GM12864 (cell line): ENCODE measurements at places on chromosomes 13 and 19.

DNA sequence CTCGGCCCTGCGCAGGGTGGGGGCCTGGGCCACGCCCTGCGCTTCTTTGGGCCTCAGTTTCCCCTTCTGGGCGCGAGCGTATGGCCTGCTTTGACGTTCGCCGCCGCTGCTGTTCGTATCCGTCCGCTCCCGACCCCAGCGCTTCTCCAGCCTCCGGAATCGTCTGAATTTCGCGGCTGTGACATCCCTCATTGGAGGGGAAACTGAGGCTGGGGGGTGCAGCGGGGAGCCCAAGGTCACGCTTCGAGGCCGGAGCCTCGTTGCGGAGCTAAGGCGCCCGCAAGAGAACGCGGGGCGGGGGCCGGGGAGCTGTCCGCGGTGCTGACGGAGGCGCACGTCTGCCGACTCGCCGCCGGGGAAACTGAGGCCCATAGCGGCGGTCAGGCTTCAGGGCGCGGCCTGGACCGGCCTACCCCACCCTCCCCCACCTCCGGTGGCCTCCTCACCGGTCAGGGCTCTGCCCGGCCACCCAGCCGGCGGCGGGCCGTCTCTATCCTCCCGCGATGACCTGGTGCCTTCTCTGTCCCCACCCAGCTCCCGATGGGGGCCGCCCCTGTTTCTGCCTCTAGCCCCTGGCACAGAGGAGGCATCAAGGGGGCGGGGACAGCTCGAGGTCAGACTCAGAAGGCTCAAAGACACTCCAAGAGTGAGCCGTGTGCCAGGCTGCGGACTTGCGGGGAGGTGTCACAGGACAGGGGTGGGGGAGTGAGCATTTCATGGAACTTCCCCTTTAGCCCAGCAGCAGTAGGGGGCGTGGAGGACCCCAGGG lies 3.0 kb upstream of the APC2 start:
- DNase-seq, result no peak

GRCh38 chr13:58190577-58190976 lies 559.0 kb downstream of the PCDH17 start:
- DNase-seq, result no peak

DNA sequence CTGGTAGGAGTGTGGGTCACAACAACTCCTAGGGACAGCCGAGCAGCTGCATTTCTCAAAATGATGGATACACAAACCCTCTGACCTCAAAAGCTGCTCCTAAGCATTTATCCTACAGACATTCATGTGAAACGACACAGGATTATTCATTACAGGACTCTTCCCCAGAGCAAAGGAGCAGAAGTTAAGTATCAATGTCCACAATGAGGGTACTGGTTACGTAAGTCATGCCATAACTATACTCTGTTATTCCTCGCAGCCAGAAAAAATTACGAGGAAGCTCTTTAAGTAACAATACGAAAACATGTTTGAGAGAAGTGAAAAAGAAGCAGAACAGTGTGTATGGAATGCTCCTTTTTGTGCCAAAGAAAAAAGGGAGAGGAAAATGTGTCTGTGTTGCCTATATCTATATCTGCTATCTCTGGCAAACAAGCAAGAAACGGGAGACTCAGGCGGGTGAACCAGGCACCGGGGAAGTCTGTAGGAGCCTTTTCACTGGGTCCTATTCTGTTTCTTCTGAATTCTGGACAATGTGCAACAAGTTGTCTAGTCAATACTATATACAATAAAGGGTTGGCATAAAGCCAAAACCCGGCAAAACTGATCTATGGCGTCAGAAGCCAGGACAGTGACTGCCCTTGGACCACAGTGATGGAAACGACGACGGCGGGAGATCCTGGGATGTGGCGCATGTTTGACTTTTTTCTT lies 1.3 kb downstream of the ISOC2 start:
- no peak for DNase-seq

- no peak for DNase-seq
Observed at GRCh38 chr13:39023761-39024160, 14.1 kb downstream of the PROSER1 start.

GRCh38 chr19:12484011-12484370 lies 625 bp downstream of the ZNF709 start:
- DNase-seq, result no peak

DNA sequence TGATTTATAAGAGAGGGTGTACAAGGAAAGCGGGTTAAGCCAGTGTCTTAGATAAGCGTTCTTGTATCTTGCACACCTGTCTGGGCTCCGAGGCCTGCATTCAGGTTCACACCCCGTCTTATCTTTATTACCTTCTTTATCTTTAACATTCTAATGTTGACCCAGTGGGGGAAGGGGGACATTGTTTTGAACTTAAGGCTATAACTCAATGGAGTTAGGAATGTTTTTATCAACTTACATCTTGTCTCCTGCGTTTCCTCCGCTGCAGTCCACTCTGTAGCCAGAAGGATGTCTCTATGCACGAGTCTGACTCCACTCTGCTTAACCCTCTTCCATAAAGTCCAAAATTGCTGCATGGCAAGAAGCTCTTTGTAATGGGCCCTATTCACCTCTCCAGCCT lies 71.2 kb downstream of the FGF9 start:
- DNase-seq, result no peak

DNA sequence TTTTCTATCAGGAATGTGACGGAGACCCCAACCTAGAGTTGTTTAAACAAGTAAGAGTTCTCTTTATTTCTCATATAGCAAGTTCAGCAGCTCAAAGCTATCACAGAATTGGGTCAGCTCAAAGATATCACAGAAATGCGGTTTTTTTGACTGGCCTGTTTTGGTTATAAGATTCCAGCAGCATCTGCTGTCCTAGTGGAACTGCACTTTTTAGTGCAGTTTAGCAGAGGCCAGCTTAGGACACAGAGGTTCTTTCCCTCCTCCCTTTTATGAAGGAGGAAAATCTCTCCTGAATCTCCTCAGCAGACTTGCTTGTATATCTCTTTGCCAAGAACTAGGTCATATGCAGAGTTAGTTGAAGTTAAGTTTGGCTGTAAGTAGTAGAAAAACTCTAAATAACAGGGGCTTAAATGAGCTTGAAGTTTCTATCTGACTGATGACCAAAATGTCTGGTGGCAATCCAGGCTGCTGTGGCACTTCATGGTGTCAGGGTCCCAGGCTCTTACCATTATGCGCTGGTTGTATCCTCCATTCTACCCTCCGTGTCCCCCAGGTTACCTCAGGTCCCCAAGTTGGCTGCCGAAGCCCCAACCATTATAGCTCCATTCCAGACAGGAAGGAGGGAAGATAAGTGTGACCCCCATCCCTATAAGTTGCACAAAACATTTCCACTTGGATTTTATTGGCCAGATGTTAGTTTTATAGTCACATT lies 6.6 kb downstream of the PPP2R1A start:
- no peak for DNase-seq

- no peak for DNase-seq
Observed at GRCh38 chr13:90591927-90592268, 755.6 kb upstream of the MIR17HG start.

- DNase-seq, result no peak
Observed at GRCh38 chr19:48470856-48471255, 1.7 kb downstream of the CYTH2 start.

DNA sequence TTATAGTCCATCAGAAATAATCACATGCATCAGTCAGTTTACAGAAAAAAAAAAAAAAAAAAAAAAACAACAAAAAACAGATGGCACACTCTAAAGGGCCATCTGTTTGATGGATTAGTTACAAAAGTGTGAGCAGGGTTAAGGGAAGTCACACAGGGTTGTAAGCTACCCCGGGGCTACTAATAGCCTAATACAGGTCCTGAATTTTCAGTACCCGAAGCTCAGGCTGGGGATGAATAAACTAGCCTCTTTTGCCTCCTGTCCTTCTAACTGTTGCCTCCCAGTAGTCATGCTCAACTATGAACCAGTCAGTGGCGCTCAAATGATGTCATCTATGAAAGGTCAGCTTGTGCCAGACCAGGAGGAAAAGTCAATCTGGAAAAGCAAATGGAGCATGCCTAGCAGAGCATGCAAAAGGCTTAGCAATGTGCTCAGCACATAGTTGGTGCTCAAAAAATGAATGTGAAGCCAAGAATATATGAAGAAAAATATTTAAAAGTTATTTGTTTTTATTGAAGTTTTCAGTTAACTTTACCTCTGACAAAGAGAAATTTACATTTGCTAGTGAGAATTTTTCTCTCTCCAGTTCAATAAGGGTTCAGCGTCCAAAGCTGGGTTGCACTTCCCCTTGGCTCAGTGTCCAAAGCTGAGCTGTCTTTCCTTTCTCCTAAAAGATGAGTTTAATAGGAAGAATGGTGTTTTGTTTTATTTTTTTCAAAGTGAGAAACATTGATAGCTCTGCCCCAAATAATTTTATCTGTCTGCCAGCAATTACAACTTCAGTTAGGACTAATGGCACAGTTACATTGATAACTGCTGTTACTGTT lies 30.8 kb upstream of the LRCH1 start:
- no peak for DNase-seq

DNA sequence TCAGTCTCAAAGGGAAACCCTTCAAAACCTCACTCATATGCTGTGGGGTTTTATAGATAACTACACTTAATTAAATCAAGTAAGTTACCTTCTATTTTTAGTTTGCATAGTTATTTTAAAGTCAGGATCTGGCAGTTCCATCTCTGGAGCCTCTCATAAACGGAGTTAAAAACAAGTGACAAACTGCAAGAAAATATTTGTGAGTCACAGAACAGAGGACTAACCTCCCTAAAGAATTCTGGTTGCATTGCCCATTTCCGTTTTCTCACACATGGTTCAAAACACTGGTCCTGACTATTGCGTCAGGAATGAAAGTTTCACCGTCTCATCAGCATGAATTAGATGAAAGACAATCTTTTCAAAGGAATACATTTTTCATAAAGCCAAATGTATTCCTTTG lies 10.6 kb downstream of the RXFP2 start:
- DNase-seq, result no peak

GRCh38 chr19:16351133-16351809 lies 26.6 kb downstream of the KLF2 start:
- no peak for DNase-seq

GRCh38 chr13:99040536-99041131 lies 62.8 kb upstream of the DOCK9 start:
- DNase-seq, result no peak

GRCh38 chr19:44753932-44754749 lies 5.6 kb downstream of the BCL3 start:
- DNase-seq, result no peak

GRCh38 chr13:78881751-78882150 lies 222.8 kb upstream of the OBI1 start:
- no peak for DNase-seq

DNA sequence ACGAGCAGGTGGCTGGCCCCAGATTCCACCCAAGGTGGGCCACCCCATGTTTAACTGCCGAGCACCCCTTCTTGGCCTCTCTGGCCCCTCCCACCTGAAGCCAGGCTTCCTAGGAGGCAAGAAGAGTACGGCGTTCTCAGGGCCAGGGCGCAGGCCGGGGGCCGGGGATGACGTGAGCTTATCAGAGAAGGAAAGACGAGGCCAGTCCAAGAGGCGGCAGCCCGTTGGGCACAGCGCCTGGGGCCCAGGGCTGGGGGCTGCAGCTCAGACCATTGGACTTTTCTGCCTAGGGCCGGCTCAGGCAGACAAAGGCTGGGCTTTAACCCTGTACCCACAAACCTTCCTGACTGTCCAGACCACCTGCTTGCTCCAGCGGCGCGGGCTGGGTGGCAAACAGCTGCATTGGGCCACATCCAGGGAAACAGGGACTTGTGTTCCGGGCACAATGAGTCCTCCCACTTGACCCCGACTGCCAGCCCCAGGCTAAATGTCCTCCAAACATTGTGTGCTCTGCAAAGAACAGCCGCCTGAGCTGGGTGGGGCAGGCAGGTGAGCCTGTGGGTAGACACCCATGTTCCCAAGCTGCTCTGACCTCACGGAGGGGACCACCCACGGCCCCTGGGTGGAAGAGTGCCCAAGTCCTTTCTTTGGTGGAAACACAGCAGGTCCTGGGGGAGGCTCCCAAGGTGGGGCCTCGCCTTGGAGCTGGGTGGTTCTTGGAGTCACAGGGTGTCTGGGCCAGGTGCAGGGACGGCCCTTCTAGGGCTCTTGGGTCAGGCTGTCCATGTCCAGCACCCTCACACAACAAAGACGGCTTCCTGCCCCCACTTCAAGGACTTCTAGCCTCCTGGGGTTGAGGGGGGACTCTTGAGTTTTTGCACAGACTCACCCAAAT lies 21.9 kb downstream of the COMP start:
- no peak for DNase-seq
